Activated CD4-positive, alpha-beta T cell treated with anti-CD3 and anti-CD28 coated beads, Interleukin-2, amount 10 ng/mL, durations not matched to agents 7 days and 5 days (primary cell): ENCODE measurements at places on chromosomes 5 and 9.

DNA sequence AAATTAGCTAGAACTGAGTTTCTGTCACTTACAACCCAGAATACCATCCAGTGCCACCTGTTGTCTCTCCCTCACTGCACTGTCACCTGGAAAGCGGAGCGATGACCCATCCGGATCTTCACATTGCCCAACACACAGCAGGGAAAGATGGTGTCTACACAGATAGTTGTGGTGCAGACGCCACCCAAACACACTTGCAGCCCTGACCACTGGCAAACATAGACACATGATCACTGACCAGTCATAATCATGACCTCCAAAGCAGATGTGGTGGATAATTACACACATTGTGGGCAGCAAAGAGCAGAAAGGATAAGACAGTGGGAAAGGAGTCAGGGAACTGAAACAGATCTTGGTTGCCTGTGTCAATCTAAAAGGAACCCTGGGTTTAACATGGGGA is 64.7 kb downstream of the GABBR2 start:
- H3K27me3 ChIP-seq: peaks cover 13% of the 10 kb centered on the region
- H3K36me3 ChIP-seq: no peaks in the 10 kb centered on the region
- H3K4me3 ChIP-seq: no peak overlapping the region
- H3K4me1 ChIP-seq: no peaks in the 10 kb centered on the region
- no peak overlapping the region for H3K27ac ChIP-seq

- H3K4me1 ChIP-seq: peaks cover 34% of the 10 kb centered on the region
- no peak overlapping the region for H3K4me3 ChIP-seq
- no peak for DNase-seq
- no peaks in the 10 kb centered on the region for H3K27me3 ChIP-seq
- H3K27ac ChIP-seq: no peak overlapping the region
- H3K36me3 ChIP-seq: peaks cover 36% of the 10 kb centered on the region
Observed at GRCh38 chr9:6921315-6921714, 163.5 kb downstream of the KDM4C start.

DNA sequence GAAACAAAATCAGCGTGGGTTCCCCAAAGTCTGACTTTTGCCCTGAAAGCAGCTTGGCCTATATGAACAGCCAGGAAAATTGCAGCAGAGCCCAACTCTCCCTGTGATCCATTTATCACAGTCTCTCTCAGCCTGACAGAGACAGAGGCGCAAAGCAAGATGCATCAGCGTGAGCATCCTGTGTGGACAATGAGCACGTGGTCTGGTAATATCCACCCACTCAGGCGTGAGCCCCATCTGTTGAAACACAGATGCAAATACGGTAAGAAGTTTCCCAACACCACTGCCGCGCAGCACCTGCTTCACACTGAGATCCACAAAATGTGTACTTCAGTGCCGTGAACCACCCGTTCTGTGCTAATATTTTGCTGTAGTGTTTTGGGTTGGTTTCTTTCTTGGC is 114.6 kb downstream of the MRPL36 start:
- no peak overlapping the region for H3K27ac ChIP-seq
- H3K27me3 ChIP-seq: peaks cover 9% of the 10 kb centered on the region
- H3K4me1 ChIP-seq: no peaks in the 10 kb centered on the region
- no peak overlapping the region for H3K4me3 ChIP-seq
- H3K36me3 ChIP-seq: no peaks in the 10 kb centered on the region
- DNase-seq: no peak

DNA sequence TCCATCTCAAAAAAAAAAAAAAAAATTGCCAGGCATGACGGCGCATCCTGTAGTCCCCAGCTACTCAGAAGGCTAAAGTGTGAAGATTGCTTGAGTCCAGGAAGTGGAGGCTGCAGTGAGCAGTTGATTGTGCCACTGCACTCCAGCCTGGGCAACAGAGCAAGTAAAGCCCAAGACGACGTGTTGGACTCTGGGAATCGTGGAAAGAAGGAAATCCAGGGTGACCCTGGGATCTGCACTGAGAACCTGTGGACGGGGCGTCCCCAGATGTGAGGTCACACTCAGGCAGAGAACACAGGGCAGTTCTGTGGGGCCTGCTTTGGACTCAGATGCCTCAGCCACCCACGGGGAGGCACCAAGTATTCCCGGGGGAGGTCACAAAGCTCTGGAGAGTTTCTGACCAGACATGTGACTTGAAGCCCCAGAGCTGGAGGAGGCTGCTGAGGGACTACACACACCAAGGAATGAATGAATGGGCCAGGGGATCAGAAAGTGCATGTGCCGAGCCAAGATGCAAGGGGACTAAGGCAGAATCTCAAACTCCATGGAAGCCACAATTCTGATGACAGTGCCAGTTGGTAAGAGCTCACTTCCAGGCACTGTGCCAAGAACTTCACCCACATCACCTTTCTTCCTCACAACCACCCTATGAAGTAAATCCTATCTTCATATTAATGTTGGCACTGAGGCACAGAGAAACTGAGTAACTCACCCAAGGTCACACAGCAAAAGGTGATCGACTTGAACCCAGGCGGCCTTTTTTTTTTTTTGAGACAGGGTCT is 12.9 kb downstream of the DYNC2I2 start:
- no peaks in the 10 kb centered on the region for H3K27me3 ChIP-seq
- DNase-seq: no peak
- no peak overlapping the region for H3K4me3 ChIP-seq
- no peak overlapping the region for H3K27ac ChIP-seq

DNA sequence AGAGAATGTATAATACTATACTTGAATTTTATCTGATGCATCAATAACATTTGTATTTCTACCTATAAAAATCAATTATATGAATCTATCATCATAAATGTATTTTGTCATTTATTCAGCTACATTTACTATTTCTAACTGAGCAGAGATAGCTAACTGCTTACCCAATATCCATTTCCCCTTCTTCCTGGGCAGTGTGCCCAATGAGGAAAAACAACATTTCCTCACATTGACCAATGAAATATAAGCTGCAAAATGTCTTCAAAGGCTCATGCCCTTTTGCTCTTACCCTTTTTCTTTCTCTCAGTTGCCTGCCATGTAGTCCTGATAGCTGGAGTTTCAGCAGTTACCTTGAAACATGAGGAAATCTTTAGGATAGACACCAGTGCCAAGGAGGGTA is 385.8 kb upstream of the PCSK5 start:
- no peaks in the 10 kb centered on the region for H3K4me1 ChIP-seq
- peaks cover 2% of the 10 kb centered on the region for H3K27me3 ChIP-seq
- DNase-seq: no peak
- H3K27ac ChIP-seq: no peak overlapping the region

- no peaks in the 10 kb centered on the region for H3K36me3 ChIP-seq
- no peak overlapping the region for H3K27ac ChIP-seq
- H3K4me3 ChIP-seq: no peak overlapping the region
- H3K27me3 ChIP-seq: peaks cover 36% of the 10 kb centered on the region
Observed at GRCh38 chr5:136194576-136194975, 1.6 kb upstream of the SMIM32 start.

DNA sequence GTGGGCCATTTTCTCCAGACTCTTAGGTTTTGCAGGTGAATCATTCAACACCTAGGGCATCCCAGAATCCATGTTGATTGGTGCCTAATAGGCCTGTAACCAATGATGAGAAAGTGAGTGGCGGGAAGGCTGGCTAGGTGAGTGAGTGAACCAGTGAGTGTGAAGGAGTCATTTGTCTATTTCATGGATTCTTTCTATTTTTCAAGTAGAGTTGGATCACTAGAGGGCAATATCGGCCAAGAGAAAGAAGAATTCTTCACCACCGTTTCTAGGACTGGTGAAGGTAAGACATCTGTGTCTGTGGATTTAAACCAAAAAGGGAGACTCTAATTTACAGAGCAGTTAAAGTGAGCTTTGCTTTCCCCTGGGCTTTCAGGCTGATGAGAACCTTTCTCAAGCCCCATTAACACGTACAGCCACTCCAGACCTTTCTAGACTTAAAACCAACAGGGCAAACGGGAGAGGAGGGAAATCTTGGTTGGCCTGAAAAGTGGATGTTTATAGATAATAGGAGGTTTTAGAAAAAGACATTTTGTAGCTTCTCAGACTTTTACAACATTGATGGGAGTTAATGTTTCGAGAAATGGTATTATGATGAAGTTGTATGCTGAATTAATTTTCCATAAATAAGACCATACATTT is 114.3 kb upstream of the IL12B start:
- H3K27ac ChIP-seq: no peak overlapping the region
- no peak overlapping the region for H3K4me3 ChIP-seq
- DNase-seq: peak; percentile 24
- no peaks in the 10 kb centered on the region for H3K36me3 ChIP-seq
- peaks cover 5% of the 10 kb centered on the region for H3K4me1 ChIP-seq
- H3K27me3 ChIP-seq: peaks cover 45% of the 10 kb centered on the region

- no peak for DNase-seq
- no peaks in the 10 kb centered on the region for H3K36me3 ChIP-seq
- peaks cover 5% of the 10 kb centered on the region for H3K27me3 ChIP-seq
- no peak overlapping the region for H3K4me3 ChIP-seq
- H3K27ac ChIP-seq: no peak overlapping the region
Observed at GRCh38 chr5:6175172-6175854, 203.0 kb downstream of the MED10 start.
